ENCODE measurements at places on chromosomes 2 and 18.

DNA sequence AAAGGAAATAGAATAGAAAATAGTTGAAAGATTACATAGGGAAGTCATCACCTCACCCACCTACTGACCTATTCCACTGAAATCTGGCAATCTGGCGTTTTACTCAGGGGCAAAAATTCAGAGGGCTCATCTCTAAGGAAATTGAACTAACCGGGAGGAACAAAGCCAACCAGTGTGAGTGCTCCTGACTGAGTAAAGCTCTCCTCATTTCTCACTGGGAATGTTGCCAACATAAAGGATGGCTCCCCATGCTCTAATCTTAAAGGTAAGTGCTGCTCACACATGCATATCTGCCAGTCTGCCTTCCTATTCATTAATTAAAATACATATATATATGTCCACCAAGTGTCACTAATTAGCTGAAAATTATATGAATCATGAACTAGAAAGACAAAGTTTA is 13.5 kb upstream of the DOK6 start:
- DNase-seq: no peak

DNA sequence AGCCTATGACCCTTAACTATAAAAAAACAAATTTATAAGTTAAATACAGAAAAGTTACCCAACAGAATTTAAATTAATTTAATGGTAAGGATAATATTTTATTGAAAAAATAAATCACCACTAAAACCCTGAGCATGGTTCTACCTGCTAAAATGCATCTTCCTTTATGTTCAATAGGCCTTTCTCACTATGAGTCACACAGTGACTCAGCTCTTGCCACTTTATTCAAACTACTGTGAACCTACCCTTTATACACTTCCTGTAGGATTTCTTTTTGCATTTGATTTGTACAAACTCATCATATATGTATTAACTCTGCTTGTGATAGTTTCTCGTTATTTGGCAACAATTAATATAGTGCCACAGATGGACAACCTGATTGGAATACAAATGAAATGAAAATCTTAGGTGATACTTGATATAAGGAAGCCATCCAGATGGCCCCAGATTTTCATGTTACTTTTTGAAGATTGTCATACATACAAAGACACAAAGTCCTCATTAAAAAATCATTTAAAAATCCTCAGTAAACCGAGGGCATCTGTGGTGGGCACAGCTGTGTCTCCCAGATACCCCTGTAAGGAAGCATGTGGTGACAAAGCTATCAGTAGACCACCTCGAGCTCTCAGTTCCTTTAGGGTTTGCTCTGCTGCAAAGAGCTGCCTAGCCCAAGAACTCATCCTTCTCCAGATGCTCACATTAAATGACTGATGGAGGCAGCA is 55.2 kb upstream of the COBLL1 start:
- DNase-seq: no peak

DNA sequence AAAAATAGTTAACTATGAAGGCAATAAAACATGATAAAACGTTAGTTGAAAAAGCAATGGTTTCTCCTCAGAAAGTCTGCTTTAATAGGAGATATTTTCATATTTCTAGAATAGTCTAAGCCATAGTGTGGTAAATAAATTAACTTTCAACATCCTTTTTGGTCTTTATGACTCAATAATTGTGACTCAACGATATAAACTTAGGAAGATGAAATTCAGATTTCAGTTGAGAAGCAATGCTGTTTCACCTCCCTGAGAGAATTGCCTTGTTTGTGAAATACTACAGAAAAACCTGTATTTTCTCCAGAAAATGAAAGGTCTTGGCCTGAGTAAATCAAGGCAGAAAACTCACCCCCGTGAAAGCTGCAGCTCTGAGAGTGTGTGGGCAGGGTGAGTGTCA is 166.9 kb downstream of the ETAA1 start:
- DNase-seq: no peak

- DNase-seq: no peak
Observed at GRCh38 chr2:127637236-127637630, 8.7 kb upstream of the GPR17 start.

GRCh38 chr18:59383851-59384250 is 24.8 kb upstream of the LMAN1 start:
- no peak for DNase-seq

DNA sequence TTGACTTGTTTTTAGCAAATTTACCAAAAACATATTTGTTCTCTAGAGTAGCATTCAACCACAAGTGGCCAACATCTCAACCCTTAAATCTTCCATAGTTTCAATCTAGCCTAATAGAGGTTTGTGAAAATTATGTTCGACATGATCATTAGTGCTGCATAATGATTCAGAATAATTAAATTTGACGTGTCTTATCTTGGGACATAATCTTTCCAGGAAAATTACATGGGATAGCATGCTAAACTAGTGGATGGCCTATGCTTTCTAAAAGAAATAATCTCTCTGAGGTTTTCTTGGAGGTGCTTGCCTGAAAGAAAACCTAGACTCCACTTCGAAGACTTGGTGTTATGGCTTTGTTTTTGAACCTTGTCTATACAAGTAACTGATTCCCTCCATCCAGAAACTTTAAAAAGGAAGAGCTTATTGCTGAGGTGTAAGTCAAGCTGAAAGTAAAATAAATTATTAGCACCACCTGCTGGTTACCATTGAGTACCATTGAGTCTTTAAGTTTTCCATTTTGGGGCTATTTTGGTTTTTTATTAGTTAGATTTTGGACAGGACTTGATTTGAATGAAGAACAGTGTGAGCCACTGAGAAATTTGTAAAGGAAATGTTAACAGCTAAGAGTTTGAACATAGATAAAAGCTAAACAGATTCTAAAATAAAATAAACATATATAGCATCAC is 32.7 kb downstream of the COX7A2L start:
- DNase-seq: no peak

GRCh38 chr2:177402096-177402495 is 9.5 kb downstream of the AGPS start:
- no peak for DNase-seq

DNA sequence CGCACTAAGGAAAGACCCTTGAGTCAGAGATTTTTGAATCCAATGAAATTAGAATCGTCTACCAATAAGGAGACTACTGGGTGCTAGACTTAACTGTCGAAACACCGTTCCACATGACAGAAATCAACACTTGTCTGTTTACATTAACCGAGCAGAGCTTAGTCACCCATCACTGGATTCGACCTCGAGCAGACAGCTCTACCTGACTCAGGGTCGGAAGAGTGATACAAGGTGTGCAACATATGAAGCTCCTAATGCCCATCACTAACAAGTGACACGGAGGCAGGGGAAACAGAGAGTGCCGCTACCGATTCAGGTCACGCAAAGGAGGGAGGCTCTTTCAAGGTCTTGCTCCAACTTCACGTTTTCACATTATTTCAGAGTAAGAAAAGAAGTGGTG is 54.2 kb upstream of the FZD5 start:
- DNase-seq: no peak

DNA sequence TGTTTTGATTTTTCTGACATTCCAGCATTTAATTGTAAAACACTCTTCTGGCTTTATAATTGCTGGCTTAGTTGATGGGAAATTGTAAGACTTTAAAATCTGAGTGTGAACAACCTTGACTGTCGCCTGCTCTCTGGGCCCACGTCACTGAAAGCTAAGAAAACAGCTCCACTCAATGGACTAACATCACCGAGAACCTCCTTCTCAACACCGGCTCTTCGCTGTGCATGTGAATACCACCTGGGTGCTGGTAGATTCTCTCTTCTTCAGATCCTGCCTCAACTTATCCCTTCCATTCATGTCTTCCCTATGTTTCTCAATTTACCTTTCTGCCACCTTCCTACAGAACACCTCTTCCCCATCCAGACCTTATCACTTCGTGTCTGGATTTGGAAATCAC is 523.1 kb upstream of the ID2 start:
- DNase-seq: no peak

DNA sequence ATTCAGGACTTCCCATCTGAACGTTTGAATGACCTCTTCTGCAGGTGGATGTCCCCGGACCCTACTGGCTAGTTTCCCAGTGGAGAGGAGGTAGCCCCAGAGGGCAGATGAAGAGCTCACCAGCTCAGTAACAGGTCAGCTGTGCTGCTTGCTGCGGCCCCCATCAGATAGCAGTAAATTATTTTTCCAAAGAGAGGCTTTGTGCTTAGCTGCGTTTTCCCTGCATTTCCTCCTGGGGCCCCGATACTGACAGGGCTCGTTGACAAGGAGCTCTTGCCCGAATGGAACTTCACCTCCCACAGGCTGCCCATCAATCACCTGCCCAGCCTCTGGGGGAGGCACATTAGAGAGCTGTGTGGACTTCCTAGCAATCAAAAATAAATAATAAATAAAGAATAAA is 185.8 kb downstream of the DOK6 start:
- no peak for DNase-seq

GRCh38 chr2:88657131-88657530 is 29.9 kb upstream of the EIF2AK3 start:
- DNase-seq: no peak

GRCh38 chr2:131121464-131121863 is 16.3 kb downstream of the PLEKHB2 start:
- no peak for DNase-seq

DNA sequence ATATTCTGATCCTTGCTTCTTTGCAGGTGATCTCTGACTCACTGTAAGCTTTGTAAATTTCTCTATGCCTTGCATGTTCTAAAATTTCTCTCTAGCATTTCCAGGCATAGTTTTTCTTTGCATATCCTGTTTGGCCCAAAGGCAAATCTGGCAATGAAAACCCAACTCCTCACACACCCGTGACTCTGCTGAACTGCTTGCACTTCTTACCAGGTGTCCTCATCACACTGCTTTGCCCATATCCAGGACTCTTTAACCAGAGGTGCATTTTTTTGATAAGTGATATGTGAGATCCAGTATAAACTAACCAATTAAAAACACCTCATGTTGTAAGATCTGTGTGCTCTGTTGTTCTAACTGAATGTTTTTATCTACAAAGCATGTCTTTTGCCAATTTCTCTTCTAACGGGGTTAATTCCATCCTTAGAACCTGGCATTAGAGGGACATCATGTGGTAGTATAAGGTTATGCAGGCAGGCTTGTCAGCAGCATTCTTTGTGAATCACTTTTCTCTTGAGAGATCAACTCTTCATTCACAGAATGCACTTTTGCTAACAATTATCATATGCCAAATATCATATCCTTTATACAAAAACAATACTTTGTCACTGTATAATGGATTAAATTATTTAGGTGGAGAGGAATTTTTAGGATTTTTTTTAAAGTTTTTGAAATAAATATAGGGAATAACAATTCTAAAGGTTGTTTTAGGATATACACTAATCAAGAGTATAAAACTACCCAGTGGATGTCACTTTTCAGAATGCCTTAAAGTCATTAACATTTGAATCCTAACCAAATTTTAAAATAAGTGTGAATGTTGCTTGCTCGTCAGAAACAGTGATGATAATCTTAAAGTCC is 20.8 kb upstream of the TMX3 start:
- no peak for DNase-seq

GRCh38 chr2:164875334-164876205 is 33.9 kb upstream of the COBLL1 start:
- DNase-seq: no peak

GRCh38 chr2:223566396-223566795 is 35.8 kb downstream of the SCG2 start:
- no peak for DNase-seq

- no peak for DNase-seq
Observed at GRCh38 chr18:48392268-48392667, 16.9 kb downstream of the ZBTB7C start.

- DNase-seq: no peak
Observed at GRCh38 chr18:58235001-58235436, 191.0 kb downstream of the NEDD4L start.

DNA sequence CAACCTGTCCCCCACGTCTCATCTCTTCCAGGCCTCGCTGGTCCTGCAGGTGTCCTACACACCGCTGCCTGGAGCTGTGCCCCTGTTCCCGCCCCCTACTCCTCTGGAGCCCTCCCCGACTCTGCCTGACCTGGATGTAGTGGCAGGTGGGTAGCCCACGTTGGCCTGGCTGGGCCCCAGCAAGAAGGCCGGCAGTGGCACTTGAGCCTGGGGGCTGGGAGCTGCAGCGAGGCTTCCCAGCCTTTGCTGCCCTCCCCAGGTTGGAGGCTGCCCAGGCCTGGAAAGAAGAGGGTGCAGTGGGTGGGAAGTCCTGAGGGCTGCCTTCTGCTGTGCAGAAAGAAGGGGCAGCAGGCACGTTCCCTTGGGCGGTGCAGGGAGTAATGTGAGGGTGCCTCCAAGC is 58.4 kb downstream of the DYSF start:
- DNase-seq: no peak

DNA sequence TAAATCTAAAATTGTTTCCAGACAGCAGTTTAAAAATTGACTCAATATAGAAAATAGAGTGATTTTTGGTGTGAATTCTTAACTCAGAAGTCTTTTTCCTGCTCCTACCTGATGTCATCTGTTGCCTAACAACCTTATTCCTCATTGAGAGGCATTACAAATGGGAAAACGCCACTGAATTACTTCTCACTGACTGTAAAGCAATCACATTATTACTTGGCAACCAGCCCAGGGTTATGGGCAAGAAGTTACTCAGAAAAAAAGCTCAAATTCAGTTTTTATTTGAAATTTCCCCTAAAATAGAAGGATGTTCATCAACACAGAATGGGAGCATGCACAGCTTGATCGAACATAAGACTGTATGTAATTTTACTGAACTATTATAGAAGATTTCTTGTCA is 201.8 kb upstream of the GULP1 start:
- DNase-seq: no peak

DNA sequence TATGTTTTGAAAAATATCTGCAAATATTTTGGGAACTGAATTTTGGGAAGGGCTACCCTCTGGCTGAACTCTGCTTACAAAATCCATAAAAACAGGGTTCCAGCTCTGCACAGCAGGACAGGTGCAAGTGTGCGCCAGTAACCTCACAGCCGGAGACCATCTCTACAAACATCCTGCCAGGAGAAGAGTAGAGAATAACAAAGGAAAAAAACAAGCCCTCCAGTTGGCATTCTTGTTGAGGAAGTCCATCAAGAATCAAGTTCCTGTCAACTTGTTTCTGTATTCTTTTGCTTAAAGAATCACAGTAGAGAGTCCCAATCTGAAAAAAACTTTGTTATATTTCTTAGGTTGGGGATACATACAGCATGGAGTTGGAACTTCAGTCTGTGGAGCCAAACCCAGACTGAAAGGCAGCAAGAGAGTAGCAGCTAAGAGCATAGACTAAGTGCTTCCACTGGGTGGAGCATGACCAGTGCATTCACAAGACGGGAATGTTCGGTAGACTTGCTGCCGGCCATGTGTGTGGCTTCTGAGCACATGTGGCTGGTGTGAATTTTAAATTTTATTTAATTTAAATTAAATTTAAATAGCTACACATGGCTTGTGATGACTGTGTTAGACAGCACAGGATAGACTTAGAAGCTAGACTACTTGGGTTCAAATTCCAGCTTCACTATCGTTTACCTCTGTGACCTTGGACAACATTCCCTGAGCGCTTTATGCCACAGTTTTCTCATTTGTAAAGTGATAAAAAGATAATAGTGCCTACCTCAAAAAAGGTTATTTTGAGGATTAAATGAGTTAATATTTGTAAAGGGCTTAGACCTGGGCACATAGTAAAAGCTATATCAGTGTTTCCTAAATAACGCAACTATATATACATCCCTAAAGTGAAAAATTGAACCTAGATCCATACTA is 41.9 kb downstream of the SPTBN1 start:
- DNase-seq: no peak
